Activated CD8-positive, alpha-beta T cell treated with anti-CD3 and anti-CD28 coated beads for 36 hours (primary cell): ENCODE measurements at places on chromosomes 5 and 9. TPM values are rescaled to one million over a fixed set of nuclear protein-coding genes. Genes with fewer than 3 reads are reported as not detected.

GRCh38 chr5:181233801-181234454 lies 9.8 kb downstream of the RACK1 start:
- no peak for DNase-seq

DNA sequence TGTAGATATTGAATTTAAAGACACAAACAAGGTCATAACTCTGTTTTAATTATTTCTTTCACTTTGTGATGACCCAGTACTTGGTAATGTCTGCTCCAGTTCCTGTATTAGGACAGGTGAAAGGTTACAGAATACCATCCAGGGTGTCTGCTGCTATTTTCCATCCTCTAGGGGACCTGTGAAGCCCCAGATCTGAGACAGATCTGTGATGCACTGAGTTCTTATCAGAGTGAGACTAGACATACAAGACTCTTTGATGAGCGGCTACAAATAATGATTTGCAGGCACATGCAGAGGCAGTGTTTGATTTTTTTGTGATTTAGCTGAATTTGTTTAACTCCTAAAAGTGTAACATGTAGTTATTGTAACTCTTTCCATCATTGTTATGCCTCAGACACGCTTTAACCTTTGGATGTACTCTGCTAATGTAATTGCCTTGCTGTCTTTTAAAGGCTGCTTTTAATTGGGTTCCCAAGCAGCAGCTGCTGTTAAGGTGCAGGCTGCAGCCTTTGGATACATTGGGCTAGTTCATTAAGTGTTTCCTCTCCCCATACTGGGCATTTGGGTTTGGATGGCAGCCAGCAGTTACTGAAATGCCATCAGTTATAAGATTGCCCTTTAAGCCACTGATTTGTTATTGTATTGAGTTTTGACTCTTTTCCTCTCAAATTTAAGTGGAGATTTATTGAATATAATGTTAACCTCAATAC lies 63.3 kb downstream of the RASGRF2 start:
- no peak for DNase-seq

GRCh38 chr9:36091026-36091953 lies 45.2 kb upstream of the GLIPR2 start:
- DNase-seq: no peak

Gene TXN
- total RNA-seq: 407 TPM

DNA sequence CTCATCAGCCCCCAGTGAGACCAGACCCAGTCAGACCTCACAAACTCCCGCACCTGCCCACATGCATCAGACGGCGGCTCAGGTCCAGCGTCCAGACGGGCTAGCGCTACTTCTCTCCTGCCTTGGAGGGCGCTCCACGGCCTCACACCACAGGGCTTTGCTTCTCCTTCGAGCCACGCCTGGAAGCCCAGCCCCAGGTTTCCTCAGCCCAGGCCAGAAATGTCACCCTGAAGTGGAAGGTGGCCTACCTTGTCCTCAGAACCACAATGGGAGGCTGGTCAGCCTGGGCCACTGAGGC lies 2.8 kb downstream of the NACC2 start:
- no peak for DNase-seq
